Activated T-cell treated with anti-CD3 and anti-CD28 coated beads, Interleukin-2, amount 50 U/mL, for 1 hour (primary cell): ENCODE measurements at places on chromosomes 7 and 10.
A peak's percentile ranks its signal among the peaks of the same experiment; 100 is the strongest.

GRCh38 chr10:11397077-11397965 lies 214.1 kb downstream of the USP6NL start:
- DNase-seq = no peak

GRCh38 chr10:83871187-83872081 lies 267.9 kb upstream of the GHITM start:
- DNase-seq = peak; percentile 43

- no peak for DNase-seq
Observed at GRCh38 chr7:3670898-3671297, 369.8 kb downstream of the SDK1 start.

DNA sequence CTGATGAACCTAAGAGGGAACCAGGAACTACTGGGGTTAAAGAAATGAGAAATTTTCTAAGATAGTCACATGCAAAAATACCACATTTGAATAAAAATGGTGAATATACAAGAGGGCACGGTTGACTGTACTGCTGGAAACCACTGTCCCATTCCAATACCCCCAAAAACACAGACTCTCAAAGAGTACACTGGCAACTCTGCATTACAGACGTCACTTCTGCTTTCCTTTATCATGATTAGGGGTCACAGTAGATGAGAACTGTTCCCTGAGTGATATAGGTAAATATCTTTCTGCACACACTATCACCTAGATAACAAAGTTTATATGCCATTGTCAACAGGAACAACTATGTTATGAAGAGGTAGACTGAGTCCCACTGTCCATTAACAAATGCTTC lies 69.5 kb downstream of the RAPGEF5 start:
- no peak for DNase-seq

GRCh38 chr10:49612513-49613164 lies 1.2 kb upstream of the CHAT start:
- DNase-seq = no peak

GRCh38 chr10:2633630-2634029 lies 433.7 kb upstream of the PFKP start:
- DNase-seq = no peak

GRCh38 chr10:122495406-122496340 lies 34.3 kb downstream of the HTRA1 start:
- DNase-seq = peak; percentile 24

- no peak for DNase-seq
Observed at GRCh38 chr10:19749185-19749729, 67.0 kb upstream of the PLXDC2 start.

DNA sequence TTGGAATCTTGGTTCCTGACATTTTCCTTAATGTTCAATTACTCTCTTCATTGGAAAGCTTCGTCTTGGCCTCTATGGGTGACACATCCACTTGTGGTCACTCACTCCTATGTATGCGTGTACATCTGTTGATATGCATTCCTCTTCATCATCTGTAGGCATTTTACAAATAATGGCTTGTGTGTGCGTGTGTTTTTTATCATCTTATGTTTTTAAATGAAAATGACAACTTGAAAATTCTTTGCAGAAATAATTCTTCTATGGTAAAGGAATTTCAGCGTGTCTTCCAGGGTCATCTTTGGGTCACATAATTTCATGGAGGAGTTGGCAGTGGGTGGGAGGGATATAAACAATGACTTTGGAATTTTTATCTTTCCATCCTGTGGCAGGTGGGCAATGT lies 925.1 kb downstream of the LRMDA start:
- DNase-seq = no peak

- no peak for DNase-seq
Observed at GRCh38 chr7:130276796-130277762, 10.4 kb downstream of the CPA2 start.

DNA sequence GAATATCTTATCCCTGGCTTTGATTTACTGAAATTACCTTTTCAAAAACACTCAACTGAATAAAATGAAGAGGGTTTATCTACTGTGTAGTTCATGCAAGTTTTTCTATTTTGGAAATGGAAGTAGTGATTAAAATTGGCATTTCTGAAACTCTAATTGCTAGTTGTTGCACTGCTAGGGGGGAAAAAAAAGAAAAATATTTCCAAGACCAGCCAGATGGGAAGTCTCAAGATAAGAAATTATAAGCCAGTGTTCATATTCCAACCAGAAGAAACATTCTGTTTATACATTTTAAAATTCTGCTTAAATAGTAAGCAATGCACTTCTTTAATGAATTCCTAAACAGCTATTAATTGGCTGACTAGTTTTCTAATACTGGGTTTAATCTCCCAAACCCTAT lies 9.4 kb upstream of the ADO start:
- no peak for DNase-seq

- DNase-seq = no peak
Observed at GRCh38 chr10:133009218-133009950, 67.0 kb upstream of the CFAP46 start.

DNA sequence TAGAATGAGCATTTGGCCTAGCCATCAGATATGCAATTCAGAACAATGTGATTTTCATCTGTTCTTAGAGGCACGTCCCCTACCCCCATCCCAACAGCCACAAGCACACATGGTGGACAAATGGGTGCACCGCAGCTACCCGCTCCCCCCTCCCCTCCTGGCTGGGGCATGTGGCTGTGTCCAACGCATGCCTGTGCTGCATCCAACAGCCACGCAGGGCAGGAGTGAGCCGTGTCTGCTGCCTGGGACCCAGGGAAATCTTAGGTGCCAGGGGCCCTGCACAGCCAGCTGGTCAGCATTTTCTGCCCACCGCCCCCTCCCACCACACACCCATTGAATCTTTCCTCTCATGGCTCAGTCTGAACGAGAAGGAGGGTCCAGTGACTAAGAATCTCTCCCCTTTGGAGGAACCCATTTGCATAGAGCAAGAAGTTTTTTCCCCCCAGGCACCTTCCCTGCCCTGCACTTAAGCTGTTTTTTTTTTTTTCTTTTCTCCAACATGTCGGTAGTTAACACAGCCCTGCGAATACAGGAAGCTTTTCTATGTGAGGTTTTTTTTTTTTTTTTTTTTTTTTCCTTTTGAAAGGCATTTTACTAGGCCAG lies 138.9 kb downstream of the WDR11 start:
- no peak for DNase-seq

DNA sequence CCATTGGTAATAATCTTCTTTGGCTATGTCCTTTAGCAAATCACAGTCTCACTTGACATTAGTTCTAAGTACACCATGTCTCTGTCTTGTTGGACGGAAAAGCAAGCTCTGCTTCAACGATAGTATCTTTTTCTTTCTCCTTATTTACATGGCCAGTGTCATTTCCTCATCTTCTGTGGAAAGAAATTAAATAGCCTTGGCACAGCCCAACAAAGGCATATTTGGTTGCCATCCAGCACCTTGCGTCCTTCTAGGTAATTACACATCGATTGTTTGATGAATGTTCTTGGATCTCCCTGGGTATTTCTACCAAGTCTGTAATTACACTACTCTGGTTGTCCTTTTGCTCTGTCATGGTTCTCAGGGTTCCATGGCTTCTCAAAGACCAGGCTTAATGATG lies 183.1 kb downstream of the CHN2 start:
- DNase-seq = no peak

DNA sequence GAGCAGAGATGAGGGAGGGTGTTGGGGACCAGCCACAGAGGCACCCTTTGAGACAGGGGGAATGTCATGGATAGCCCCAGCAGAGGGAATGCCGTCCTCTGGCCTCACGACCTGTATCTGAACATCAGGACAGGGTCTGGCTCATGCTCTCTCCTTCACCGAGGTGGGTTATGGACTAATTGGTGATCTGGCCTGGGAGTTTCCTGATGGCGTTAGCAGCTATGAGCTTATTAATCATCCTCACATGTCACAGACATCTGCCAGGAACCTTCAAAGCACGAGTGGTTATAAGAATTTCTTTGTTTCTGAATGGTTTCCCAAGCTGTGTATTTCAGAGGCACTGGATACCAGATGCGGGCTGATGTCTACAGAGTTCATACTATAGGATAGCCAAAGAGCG lies 6.9 kb downstream of the CPA4 start:
- DNase-seq = no peak

GRCh38 chr10:56633876-56634452 lies 272.9 kb upstream of the ZWINT start:
- no peak for DNase-seq

- DNase-seq = peak; percentile 27
Observed at GRCh38 chr10:12594448-12594944, 245.1 kb downstream of the CAMK1D start.

DNA sequence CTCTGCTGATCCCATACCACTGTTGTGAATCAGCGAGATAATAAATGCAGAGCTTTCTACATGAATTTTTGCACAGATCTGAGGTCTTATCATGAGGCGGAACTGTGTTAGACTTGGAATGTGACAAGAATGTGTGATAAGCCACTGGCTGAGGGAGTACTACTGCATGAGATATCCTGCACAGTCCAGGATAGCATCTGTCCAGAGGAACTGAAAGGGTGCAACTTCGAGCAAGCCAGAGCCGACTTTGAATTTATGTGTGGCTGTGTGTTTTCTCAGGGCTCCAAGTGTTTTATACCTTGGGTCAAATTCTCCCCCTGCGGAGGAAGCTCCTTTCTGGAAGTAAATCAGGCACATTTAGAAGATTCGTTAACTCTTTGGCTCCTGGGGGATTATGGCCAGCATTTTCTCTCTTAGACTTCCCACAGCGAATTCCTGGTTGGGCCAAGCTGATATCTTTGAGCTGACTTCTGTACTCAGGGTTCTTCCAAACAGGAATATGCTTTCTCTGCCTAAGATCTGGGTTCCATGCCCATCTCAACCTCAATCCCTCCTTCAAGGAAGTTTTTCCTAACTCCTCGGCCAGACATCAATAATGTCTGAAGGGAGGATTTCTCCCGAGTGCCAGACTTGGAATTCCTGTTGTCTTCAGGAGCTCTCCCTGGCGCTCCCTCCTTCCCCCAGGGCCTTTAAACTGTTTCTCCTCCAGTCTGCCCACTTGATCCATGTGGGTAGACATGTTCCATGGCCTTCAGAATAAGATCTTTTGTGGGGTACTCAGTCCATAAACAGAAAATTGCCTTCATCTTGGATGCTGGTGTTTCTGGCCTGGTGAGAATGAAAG lies 2.5 kb upstream of the MEST start:
- DNase-seq = no peak

DNA sequence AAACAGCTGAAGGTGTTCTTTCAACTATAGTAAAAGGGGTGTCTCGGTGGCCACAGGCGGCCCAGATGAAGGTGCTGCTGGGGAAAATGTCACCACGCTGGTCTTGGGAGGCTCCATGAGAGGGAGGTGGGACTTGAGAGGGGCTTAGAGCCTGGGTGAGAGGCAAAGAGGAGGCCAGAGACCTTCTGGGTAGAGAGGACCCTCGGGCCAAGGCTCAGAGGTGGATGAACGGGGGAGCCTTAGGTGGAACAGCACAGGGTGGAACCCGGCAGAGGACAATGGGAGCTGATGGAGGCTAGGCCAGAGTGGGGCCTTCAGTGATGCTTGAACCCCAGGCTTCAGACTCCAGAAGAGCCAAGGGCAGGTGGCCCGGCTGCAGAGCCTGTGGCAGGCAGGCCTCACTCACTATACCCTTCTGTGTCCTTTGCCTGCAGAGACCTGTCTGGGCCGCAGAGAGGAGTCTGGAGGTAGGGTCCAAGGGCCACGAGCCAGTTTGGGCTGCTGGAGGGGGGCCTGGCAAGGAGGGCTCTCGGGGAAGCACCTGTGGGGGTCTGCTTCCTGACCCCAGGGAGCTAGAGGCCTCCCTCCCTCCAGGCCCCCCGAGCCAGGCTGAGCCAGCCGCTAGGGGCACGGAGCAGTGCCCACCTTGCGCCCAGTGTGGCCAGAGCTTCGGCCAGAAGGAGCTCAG lies 32.1 kb downstream of the ZNF783 start:
- DNase-seq = no peak
